Cortex of kidney (tissue), 1 donor: ENCODE measurements at places on chromosomes 6 and 20.

DNA sequence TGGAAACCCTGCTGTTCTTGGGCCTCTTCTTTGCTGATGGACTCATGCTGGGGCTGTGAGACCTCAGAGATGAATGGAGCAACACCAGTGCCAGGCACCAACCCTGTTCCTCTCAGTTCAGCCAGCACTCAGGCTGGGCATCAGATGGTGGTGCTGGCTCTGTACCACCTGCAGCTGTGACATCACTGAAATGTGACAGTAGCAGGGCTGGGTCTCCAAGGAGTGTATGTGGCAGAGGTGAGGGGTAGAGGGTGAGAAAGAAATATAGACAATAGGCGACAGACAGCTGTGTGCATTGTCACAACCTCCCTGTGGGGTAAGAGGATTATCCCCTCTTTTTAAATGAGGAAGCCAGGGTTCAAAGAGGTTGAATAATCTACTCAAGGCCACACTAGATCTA lies at the start of gene TP53TG5:
TSS of gene TP53TG5 (minus strand) at position 135 of the 400 bp plus-strand sequence. CDS start at position 46, 89 bp downstream.
- no peak for DNase-seq

DNA sequence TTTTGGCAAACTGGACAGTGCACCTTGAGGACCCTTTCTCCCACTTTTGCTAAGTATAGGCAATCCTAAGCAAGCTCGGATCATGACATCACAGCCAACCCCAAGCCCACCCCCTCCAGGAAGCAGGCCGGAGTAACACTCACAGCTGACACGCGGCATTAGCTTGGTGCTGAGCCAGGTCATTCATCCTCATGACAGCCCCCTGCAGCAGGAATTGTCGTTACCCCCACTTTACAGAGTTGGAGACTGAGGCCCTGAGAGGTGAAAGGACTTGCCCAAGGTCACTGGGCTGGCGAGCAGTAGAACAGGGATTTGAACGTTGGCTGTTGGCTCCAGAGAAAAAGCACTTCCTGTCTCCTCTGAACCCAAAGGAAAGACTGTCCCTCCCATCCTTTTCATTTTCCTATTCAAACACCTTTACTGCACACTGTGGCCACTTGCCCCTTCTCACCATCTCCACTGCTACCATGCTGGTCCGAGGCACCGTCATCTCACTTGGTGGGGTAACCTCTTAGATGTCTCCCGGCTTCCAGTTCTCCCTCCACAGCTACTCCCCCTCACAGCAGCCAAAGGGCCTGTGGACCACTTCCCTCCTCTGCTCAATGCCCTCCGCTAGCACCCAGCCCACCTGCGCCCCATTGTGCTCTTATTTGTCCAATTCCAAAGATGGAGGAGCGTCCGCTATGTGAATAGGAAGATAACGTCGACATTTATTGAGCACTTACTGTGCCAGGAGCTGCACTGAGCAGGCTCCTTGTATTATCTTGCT lies 84.7 kb downstream of the PREX1 start:
- DNase-seq: no peak

- no peak for DNase-seq
Measured at GRCh38 chr6:5339786-5340185, 78.5 kb downstream of the FARS2 start.

- no peak for DNase-seq
Measured at GRCh38 chr20:47189060-47189459, 167.4 kb downstream of the ZMYND8 start.

DNA sequence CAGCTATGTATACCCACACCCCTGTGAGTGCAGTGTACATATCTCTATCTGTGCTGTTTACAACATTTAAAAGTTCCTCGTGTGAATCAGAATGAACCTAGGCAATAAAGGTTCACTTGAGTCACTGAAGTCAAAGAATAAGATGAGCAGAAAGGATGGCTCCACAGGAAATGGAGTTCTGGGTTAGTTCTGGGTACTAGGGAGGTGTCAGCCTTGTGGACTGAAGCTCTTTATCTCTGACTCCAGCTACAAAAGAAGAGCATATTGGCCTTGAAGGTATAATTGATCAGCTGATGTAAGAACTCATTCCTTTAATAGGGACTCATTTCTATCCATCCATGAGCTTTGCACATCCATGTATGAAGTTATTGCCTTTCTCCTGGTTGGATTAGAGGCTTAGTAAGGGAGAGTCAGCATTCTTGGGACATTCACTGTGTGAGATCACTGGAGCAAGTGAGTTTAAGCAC lies 73.9 kb upstream of the BACH2 start:
- DNase-seq: no peak

DNA sequence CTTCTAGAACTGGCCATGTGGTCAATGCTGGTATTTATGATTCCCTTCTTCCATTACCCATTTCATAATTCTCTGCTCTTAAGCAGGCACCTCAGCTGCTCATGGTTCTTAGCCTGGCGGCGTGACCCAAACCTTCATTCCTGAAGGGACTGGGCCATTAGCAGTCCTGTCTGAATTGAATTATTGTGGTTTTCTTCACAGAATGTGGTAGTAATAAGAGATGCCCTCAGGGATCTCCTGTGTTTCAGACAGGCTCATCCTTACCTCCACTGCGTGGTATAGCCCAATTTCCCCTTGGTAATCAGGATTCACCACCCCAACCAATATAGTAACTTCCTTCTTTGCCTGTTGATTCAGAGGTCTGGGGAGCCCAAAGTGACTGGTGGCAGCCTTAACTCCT lies 37.6 kb downstream of the PKIB start:
- no peak for DNase-seq

DNA sequence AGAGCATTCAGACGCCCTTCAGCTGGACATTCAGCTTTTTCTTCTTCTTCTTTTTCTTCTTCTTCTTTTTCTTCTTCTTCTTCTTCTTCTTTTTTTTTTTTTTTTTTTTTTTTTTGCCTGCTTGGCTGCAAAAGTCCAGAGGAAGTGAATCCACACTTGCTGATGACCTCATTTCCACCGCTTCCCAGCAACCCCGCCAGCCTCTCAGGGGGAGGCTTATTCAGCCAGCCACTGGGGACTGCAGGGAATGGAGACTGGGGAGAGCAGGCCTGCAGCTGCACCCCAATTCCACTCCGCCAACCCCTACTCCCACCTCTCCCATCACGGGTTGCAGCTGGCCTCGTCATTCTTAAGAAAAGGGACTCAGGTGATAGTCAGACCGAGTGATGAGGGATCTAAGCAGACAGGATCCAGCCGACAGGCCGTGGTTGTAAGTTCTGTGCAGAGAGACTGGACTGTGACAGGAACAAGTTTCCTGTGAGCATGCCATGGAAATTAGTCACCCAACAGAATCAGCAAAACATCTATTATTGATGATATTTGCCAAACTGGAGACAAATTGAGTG lies 59.0 kb upstream of the QKI start:
- no peak for DNase-seq

DNA sequence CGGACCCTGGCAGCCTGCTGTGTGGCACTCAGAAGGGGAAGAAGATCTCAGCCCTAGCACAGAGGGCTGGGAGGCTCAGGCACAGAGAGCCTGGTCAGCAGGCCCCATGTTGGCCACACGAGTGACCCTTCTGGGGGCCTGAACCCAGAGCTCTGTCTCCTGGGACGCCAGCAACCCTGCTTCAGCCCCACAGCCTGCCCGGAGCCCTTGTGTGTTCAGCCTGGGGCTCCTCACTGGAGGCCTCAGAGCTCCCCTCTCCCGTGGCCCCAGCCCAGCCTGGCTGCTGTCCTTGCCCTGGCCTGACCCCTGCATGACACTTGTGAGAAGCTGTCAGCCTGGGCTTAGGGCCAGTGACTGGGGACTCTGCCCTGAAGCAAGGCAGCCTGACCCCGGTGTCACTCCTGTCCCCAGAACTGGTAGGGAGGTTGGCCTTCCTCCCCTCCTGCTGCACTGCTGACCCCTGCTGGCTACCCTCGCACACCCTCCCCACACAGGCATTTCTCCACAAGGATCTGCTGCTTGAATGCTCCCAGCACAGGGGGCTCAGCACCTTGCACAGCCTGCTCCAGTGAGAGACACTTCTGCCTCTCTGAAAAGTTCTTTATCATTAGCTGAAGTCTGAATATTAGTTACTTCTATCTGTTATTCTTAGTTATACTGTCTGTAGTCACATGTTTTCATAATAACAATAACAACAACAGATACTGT lies 15.4 kb upstream of the IP6K3 start:
- no peak for DNase-seq

DNA sequence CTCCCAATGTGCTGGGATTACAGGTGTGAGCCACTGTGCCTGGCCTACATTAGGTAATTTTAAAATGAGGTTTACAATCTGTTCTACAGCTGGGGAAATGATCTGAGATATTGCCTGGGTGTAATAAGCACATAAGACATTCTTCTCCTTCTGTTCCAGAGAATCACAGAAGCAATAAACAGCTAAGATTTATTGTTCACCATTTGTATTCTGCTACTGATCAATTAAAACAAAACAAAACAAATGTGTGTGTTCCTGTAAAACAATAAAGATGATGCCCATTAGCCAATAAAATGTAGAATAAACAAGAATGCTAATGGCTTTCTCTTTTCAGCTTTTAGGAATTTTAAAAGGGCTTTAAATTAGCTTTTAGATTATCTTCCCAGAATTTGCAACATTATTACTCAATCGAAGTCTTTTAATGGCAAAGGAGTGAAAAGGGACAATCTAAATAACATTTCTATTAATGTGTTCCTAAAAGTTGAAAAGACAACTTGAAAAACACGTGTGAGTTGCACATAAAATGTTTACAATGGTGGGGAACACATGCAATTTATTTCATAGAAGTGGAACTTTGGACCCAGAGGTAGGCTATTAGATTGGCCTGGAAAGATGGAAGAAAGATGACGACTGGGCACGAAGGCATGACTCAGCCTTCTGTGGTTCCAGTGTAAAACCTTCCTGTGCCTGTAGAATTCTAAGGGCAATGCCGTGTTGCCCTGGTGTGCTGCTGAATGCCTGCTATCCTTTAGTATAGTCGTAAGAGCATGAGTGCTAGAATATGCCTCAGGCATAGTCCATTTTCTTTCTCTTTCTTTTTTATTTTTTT lies 29.0 kb upstream of the DEK start:
- no peak for DNase-seq

- DNase-seq: no peak
Measured at GRCh38 chr6:127592964-127593363, 16.0 kb downstream of the C6orf58 start.

DNA sequence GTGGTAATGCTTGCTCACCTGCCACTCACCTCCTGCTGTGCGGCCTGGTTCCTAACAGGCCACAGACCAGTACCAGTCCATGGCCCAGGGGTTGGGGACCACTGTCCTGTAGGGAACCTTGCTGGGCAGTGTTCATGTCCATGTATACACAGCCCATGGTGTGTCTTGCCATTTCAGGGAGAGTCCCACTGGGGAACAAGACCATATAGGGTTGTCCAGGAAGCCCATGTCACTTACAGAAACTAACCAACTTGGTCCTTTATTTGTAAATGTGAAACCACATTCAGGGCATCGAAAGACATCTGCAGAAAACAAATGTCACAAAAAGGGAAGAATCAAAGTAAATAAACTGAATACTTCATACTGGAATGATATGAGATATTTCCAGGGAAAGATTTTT lies 179.1 kb downstream of the NFATC2 start:
- no peak for DNase-seq

DNA sequence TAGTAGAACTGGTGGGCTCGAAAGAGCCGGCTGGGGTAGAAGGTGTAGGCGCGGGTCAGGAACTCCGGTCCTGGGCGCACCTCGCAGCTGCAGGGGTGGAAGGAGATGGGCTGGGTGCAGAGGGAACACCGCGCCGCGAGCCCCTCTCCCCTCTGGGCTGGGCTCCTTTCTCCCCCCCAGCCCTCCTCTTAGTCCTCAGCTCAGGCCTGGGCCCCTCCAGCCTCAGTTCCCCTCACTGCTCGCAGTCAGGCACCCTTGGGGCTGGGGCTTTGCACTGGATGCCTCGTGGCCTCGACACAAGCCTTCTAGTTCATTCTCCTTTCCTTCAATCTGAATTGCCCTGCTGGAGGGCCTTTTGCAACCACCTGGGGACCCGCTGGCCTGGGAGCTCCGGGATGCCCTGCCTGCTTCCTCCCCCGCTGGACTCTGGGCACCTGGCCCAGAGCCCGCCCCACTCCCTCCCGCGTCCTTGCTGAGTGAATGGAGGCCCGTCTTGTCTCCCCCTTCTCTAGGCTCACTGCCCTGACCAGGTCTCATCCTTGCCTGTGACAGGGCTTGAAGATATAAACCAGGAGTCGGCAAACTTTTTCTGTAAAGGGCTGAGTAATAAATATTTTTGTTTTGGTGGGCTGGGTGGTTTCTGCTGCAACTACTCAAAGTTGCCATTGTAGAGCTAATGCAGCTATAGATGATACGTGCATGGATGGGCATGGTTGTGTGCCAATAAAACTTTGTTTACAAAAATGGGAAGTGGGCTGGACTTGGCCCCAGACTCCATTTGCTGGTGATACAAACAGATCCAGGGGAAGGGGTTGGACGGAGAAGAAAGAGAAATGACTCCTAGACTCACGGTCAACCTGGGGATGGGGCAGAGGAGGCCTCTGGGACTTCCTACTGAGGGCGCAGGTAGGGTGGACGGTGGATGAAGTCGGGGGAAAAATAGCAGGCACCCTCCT lies 47.3 kb downstream of the APCDD1L start:
- no peak for DNase-seq

DNA sequence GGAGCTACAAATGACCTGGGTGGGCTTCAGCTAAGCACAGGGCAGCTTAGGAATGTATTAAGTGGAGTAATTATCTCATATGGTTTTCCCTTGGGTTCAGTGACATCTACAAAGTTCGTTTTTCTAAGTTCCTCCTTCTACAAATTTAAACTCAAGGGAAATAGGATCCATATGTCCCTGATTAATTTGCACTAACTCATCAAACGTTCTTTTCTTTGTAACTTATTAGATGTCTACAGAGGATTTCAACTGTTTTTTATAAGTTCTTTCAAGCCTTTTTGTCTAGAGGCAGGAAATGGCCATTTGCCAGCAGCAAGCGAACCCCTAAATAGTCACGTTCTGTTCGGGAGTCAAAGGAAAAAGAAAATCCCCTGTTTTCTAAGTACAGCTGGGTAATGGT lies 1060.3 kb downstream of the KIF16B start:
- DNase-seq: no peak

- DNase-seq: no peak
Measured at GRCh38 chr6:111256646-111257045, 169.3 kb downstream of the SLC16A10 start.

- no peak for DNase-seq
Measured at GRCh38 chr6:168660400-168660945, 219.5 kb downstream of the SMOC2 start.

- no peak for DNase-seq
Measured at GRCh38 chr20:49245921-49246740, 26.9 kb downstream of the DDX27 start.

- no peak for DNase-seq
Measured at GRCh38 chr20:38248133-38248532, 12.4 kb downstream of the KIAA1755 start.

DNA sequence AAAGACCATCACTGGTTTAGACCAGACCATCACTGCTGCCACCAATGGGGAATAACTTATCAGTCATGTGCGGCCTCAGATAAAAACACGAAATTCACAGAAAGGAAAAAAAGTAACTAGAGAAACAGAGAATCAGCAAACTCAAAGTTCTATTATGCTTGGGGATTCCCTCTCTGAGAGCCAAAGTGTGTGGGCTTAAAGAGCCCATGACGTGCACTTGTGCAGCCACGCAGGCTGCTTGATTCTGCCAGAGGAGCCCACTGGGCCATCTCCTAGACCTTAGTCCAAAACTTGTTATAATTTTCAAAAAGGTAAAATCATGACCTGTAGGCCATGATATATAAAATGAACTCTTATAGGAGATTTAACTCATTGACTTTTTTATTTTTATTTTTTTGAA lies 15.2 kb downstream of the RAB44 start:
- DNase-seq: no peak
